ENCODE measurements at places on chromosomes 13 and 19.
A peak's percentile ranks its signal among the peaks of the same experiment; 100 is the strongest.

DNA sequence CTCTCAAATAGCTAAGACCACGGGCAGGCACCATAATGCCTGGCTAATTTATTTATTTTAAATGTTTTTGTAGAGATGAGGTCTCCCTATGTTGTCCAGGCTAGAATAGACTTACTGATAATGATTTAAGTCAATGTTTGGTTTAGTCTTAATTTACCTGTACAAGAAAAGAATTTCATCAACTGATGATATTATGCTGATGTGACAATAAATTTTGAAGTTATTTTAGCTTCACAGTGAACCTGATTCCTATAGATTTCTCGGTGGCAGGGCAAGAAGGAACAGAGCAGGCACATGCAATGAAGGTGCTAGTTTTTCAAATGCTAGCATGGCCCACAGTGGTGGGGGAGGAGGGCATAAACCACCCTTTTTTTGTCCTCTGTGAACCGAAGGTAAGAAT, 42.6 kb upstream of the CBY2 start:
- DNase-seq, result no peak

GRCh38 chr13:111280681-111281585, 39.5 kb upstream of the TEX29 start:
- no peak for DNase-seq

- DNase-seq, result no peak
Measured at GRCh38 chr13:64239372-64239771, 2823.7 kb upstream of the PCDH20 start.

GRCh38 chr19:47142779-47143178, 12.1 kb downstream of the SAE1 start:
- no peak for DNase-seq

- DNase-seq, result peak; percentile 85
Measured at GRCh38 chr19:40596608-40597328, 4.4 kb upstream of the LTBP4 start.

DNA sequence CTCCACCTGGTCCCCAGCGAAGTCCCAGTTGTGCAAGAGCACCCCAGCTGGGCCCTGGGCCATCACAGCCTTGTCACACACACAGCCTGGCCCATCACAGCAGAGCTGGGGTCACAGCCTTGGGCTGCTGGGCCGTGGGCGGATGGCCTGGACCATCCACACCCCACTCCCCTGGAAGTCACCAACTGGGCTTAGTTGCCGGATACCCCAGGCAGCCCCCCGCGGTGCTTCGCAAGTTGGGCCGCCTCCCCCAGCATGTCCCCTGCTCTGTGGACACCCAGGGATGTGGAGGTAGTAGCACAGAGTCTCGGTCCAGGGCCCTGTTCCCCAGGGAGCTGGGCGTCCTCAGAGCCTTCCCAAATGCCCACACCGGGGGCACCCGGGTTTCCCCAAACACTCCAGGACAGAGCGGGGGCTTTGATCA, 4.5 kb upstream of the ZNF554 start:
- no peak for DNase-seq

DNA sequence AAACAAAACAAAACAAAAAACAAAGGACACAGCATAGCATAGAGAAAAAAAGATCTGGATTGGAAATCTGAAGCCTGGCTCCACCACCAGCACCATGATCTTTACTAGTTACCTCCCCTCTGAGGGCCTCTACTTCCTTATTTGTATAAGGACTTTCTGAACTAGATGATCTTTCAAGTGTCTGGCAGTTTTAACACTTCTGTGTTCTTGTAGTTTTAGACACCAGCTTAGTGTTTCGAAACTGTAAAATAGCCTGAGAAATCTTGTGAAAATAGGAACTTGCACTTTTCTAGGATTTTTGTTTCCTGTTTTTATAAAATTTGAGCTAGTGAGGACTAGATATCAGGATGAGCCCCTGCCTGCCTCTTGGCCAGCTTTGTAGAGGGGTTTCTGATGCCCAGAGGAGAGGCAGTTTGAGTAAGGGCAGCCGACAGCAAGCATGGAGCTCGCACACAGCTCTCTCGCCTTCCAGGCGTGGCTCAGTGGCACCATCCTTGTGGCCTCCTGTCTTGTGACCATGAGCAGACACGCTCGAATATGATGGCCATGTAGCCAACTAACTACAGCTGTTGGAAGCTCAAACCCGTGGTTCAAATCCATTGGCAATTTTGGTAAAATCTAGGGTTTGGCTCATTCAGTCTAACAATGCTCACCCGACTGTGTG, 319.0 kb downstream of the KCNRG start:
- DNase-seq, result no peak

DNA sequence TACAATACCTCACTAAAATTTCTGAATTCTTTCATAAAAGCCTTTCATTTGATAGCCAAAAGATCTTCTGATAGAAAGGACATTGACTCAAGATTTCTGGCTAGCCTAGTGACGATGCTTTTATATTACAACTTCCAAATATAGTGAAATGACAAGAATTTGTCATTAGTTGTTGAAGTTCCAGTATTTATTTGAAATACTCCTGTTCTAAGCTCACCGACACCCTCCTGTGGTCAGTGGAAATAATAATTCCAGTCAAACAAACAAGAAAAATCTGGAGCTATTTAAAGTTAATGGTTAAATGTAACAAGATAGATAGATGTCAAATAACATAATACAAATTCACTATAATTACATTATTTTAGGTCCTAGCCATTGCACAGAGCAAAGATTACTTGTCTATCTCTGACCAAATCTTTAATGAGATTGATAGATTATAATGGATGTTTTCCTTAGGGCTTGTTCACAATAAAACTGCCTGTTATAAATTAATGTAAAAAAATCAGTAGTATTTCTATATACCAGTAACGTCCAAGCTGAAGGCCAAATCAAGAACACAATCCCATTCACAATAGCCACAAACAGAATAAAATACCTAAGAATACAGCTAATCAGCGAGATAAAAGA, 195.5 kb downstream of the RGCC start:
- DNase-seq, result no peak

DNA sequence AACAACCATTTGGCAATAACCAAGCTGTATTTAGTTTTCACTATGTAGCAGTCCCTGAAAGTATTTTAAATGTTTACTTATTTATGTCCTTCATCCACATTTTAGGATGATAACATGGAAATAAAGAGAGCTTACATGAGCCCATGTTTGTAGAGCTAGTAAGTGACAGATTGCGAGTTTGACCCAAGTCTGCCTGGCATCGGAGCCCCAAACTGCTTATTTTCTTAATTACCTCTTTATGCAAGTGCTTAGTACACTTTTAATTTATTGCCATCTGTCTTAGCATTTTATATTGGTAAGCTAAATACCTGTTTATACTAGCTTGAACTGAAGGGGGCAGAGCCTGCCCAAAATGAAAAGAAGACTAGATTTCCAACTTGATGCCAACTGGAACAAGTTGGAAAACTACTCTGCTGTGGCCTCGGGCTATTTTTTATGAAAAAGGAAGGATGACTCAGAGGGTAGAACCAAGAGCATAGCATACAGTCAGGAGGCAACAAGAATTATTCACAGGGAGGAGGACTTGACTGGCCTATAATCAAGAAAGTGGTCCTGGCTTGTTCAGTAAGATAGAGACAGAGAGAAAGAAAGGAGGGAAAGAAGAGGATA, 150.2 kb downstream of the NDFIP2 start:
- no peak for DNase-seq

GRCh38 chr19:34573226-34573864, 91.8 kb downstream of the WTIP start:
- DNase-seq, result no peak

DNA sequence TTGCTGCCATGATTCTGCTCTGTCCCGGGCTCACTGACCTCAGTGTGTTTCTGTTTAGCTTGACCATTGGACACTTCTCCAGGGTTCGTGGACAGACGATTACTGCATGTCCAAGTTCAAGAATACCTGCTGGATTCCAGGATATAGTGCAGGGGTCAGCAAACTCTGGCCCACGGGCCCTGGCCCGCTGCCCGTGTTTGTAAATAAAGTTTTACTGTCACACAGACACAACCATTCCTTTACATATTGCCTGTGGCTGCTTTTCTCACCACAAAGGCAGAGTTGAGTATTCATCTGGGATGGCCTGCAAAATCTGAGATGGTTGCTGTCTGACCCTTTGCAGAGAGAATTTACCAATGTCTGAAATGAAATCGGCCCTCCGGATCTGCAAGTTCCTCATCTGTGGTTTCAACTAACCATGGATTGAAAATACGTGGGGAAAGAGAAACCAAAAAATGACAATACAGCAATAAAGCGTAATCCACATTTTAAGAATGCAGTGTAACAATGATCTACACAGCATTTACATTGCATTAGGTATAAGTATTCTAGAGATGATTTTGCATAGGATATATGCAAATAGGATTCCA, 25.9 kb upstream of the F2RL3 start:
- no peak for DNase-seq

- no peak for DNase-seq
Measured at GRCh38 chr19:17968362-17968761, 1.5 kb downstream of the KCNN1 start.

DNA sequence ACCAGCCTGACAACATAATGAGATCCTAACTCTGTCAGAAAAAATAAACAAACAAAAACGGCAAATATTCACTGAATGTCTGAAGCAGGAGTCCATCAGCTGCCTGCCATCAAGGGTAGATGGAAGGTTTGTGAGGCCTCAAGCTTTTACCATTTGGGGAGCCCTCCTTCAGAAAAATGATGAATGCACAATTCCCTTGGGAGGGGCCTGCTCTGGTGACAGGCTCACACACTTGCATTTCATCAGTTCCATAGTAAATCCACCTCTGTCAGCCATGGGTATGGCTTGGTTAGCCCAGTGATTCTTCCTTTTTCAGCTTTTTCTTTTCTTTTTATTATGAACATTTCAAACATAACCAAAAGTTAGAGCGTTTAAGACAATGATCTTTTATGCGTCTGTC, 26.3 kb upstream of the KATNAL1 start:
- no peak for DNase-seq

- no peak for DNase-seq
Measured at GRCh38 chr13:22176968-22177520, 506.2 kb downstream of the FGF9 start.

- no peak for DNase-seq
Measured at GRCh38 chr19:41957161-41957837, 1.8 kb downstream of the RABAC1 start.

DNA sequence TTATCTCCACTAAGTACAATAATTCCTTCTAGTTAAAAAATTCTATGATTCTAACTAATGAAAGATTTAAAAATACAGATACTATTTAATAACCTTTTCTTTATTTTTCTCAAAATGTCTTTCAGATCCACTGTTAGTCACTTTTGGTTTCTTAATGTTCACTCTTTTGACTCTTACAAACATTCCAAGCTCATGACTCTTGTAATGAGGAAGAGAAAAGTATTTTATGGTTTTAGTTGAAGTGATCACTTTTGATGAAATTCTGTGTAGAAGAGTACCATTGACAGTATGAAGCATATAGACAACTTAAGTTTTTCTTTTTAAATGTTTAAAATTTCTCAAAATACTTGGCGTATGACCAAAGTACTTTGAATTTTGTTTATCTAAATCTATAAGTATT, 27.8 kb downstream of the COG3 start:
- DNase-seq, result no peak

DNA sequence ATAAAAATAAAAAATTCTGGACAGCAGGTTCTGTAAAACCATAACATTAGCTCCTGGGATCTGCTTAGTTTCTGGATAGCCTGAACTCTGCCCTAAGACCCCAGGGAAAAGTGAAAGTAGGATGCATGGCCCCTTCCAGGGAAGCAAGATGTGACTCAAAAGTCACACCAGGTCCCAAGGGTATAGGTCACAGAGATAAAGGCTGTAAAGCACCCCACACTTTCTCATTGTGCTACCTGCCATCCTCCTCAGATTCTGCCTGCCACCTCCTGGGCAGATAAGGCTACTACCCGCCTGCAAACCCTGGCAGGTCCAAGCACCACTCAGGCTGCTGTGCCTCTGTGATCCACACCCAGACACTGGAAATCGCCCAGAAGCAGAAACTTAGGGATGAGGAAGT, 20.6 kb downstream of the FFAR2 start:
- DNase-seq, result no peak

DNA sequence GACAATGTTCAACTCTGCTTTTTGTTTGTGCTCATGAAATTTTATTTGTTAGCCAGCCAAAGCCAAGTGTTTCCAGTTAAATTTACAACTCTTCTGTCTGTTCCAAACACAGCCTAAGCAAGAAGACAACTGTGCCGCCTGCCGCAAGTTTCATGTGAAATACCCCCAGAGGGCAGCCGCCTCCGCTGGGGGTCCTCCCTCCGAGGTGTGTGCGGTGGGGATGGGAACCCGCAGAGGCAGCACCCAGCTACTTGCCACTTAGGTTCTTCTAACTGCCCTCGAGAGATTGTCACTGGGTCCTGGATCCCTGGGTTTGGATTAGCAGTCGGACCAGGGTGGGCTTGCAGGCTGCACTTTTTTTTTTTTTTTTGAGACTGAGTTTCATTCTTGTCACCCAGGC, 28.5 kb downstream of the ATP11A start:
- DNase-seq, result no peak

- peak; percentile 60 for DNase-seq
Measured at GRCh38 chr19:57934820-57935665, at the start of gene ZNF418. TSS of gene ZNF418 (minus strand) at chr19:57935402. CDS start at chr19:57933822, 1,580 bp downstream.

DNA sequence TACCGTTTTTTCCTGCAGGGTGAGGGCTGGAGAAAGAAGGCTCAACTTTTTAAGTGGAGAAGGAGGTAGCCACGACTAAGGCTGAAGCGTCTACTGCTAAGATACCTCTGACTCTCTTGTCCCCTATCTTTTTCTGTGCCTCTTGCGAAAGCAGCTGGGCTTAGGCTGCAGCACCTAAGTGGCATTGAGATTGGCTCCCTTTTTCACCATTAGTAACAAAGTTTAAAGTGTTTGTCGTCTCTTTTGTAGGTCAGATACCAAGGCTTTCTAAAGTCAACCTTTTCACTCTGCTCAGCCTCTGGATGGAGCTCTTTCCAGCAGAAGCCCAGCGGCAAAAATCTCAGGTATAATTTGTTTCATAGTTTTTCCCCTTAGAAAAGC, 887 bp downstream of the CDADC1 start:
- DNase-seq, result peak; percentile 46

GRCh38 chr13:51534041-51534817, 50.0 kb upstream of the WDFY2 start:
- no peak for DNase-seq

DNA sequence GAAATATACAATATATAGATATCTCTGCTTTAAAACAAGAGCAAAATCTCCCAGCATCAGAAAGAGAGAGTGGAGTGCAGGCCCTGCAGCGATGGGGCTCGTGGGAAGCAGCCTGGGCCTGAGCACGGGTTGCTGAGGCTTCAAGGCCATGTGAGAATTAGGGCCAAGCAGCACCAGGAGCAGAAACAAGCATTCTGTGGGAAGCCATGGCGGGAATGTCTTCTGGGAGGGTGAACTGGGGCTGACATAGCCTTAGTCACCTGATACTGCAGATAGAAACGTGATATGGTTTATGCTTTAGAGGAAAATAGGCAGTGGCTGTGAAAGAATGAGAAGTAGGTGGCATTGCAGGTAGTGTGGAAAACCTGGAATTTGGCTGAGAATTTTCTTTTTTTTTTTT, 472.3 kb downstream of the IRS2 start:
- no peak for DNase-seq

DNA sequence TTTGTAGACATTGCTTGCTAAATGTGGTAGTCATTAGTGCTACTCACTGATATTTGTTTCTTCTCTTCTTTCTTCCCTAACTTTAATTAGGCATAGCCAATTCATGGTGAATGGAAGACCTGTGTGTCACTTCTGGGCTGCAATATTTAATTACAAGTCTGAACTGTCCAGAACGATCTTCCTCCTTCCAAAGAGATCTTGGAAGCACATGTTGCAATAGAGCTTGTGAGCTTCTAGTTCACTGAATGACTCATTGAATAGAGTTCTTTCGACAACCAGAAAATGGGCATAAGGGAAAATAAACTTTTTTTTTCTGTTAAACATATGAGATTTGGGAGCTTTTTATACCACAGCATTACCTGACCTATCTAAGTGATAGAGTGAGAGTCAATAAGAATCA, 1264.6 kb downstream of the PCDH9 start:
- DNase-seq, result no peak

Measured in H1 (cell line).